GM12892 (cell line): ENCODE measurements at places on chromosomes 7 and 10.
A peak's percentile ranks its signal among the peaks of the same experiment; 100 is the strongest.

- no peak for DNase-seq
Measured at GRCh38 chr7:5677538-5678294, 103.7 kb downstream of the RNF216 start.

GRCh38 chr7:134703782-134704181 lies 57.1 kb downstream of the BPGM start:
- no peak for DNase-seq

GRCh38 chr7:16431646-16432424 lies 10.5 kb upstream of the CRPPA start:
- DNase-seq: no peak

GRCh38 chr7:112067200-112067599 lies 139.0 kb downstream of the DOCK4 start:
- no peak for DNase-seq

GRCh38 chr7:2646680-2647571 lies 15.1 kb downstream of the TTYH3 start:
- no peak for DNase-seq

GRCh38 chr7:33449847-33450246 lies 320.5 kb downstream of the BBS9 start:
- DNase-seq: no peak

- no peak for DNase-seq
Measured at GRCh38 chr10:77553966-77554365, 83.6 kb downstream of the KCNMA1 start.

DNA sequence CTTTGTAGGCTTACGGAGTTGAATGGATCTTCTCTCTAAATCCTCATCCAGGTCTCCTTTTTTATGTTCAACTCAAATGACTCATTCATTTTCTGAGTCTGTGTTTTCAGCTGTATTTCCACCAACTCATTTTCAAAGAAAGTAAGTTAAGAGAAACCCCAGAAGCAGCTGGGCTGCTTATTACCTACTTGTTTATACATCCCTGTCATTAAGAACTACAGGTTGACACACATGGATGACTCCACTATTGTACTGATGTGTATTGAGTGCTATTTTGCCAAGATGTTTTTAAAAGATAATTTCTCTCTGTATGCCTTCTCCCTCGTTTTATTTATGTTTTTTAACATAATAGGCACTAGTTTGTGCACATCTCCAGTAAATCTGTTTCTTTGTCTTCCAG lies 41.9 kb downstream of the DGKI start:
- DNase-seq: no peak

DNA sequence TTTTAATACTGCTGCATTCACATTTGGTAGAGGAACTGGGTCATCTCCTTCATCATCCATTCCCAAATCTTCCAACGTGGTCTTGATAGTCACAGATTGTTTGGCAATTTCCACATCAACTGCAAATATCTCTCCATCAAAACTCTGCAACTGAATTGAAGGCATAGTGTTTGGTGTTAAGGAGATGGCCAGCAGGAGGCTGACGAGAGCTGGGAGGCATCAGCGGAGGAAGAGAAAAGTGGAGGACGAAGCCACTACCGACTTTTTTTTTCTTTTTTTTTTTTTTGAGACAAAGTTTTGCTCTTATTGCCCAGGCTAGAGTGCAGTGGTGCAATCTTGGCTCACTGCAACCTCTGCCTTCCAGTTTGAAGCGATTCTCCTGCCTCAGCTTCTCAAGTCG lies 205.0 kb upstream of the KCTD7 start:
- no peak for DNase-seq

DNA sequence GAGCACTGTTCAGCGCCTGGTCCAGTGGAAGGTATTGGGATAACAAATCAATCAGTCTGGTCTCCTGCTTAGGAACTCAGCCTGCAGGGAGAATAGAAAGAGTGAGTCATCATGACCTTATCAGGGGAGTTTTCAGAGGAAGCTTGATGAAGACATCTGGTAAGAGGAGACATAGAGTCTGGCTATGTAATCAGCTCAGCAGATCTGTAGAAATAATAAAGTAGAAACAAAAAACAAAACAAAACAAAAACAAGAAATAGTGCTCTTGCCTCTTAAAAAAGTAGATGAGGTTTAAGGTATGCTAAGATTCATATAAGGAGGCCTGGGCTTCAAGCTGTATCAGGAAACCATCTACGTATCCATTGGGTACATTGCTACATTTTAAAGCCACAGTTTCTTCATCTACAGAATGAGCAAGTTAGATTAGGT lies 14.4 kb downstream of the TAS2R41 start:
- DNase-seq: no peak

GRCh38 chr7:104553074-104553473 lies 224.7 kb downstream of the LHFPL3 start:
- no peak for DNase-seq

- DNase-seq: no peak
Measured at GRCh38 chr7:129950933-129951225, 1.9 kb downstream of the UBE2H start.

- DNase-seq: no peak
Measured at GRCh38 chr7:85041605-85042216, 145.1 kb downstream of the SEMA3D start.

GRCh38 chr7:124084024-124084423 lies 51.2 kb upstream of the TMEM229A start:
- DNase-seq: no peak

- no peak for DNase-seq
Measured at GRCh38 chr7:116399819-116400218, 99.7 kb upstream of the CAV2 start.

GRCh38 chr7:129767120-129768015 lies 155.8 kb downstream of the NRF1 start:
- DNase-seq: no peak

GRCh38 chr10:95445837-95446486 lies 115.2 kb downstream of the SORBS1 start:
- peak; percentile 35 for DNase-seq
